ENCODE measurements at places on chromosomes 3 and 15.

- DNase-seq, result no peak
These were observed 6.3 kb downstream of the IRAK2 start for GRCh38 chr3:10170915-10171478.

DNA sequence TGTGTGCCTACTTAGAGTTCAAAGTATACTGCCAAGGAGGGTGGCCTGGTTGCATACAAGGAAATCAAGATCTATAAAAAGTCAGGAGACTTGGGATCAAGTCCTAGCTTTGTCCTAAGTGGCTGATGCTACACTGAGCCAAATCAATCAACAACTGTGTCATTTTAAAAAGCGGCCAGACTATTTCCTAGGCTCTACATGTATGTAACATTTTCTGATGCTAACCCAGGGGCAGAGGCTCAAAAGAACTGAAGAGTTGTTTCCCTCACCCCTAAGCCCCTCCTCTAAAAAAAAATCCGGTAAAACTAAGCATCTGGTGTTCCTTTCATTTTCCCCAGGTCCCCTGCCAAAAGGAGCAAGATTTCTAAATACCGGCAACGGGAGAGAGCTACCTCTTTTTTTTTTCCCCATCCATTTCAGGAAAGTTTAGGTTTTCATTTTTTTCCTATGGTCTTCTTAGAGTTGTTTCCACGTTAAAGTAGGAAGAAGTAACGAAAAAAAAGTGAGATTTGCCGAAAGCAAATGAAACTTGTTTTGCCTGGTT, 18.8 kb upstream of the CHD2 start:
- no peak for DNase-seq

GRCh38 chr3:78701537-78701936, 1066.3 kb downstream of the ROBO1 start:
- DNase-seq, result no peak

GRCh38 chr15:25740383-25741255, 122.5 kb downstream of the ATP10A start:
- peak; percentile 14 for DNase-seq

DNA sequence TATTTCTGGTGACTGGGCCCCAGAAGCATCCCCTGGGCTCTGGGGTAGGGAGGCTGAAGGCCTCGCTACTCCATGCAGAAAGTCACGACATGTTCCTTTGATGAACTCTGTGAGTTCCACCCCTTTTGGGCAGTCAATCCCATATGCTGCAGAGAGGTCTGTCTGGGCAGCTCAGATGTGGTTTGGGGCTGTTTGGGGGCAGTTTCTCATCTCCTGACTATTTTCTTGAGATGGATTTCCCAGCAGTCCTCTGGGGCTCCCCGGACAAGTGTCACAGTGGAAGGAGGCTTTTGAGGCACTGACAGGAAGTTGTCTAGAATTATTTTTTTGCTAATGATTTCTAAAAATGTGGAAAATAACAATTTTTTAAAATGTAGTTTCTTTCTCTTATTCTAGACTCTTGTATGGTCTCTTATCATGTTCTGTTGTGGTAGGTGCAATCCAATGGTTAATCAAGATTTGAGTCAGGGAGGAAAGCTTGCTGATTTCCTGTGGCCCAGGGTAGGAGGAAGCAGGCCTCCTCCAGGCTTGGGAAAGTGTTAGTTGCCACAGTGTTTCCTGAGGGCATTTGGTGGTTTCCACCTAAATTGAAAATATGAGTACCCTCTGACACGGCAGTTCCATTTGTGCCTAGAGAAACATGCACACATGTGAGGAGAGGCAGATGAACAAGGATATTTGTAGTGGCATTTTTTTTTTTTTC, 19.9 kb upstream of the TATDN2 start:
- DNase-seq, result no peak

Measured in mesothelial cell of epicardium (in vitro differentiated cells).